Germinal center (tissue), 1 donor: ENCODE measurements at places on chromosomes 11 and 22.

DNA sequence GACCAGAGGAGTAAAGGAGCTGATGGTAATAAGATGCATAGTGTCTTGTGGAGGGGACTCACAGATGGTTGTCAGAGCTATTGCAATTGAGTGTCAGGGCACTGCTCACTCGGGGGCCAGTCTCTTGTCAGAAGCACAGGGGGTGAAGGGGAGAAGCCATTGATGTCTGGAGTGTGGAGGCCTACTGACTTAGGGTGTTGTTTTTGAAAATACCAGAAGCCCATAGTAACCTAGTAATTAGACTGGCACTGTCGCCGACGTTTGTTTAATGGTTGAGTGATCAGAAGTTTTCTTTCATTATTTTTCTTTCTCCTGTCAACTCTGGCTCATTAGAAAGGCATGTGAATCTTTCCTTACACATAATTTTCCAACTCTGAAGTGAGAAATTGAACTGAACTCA lies 151.6 kb upstream of the TENM4 start:
- no peak for DNase-seq

GRCh38 chr22:19291218-19291579 lies 320 bp downstream of the CLTCL1 start:
- peak; percentile 16 for DNase-seq

GRCh38 chr22:33538277-33538885 lies 381.9 kb downstream of the LARGE1 start:
- no peak for DNase-seq

- peak; percentile 22 for DNase-seq
Measured at GRCh38 chr22:38569181-38569971, 607 bp downstream of the DMC1 start.

- no peak for DNase-seq
Measured at GRCh38 chr11:67671211-67671520, 3.3 kb downstream of the ALDH3B2 start.

- no peak for DNase-seq
Measured at GRCh38 chr11:92035488-92035887, 189.1 kb upstream of the FAT3 start.

GRCh38 chr11:37002831-37003230 lies 404.8 kb upstream of the RAG2 start:
- DNase-seq = no peak

- no peak for DNase-seq
Measured at GRCh38 chr11:22163394-22163797, 29.5 kb upstream of the ANO5 start.

- no peak for DNase-seq
Measured at GRCh38 chr11:116329354-116330090, 443.3 kb downstream of the BUD13 start.

DNA sequence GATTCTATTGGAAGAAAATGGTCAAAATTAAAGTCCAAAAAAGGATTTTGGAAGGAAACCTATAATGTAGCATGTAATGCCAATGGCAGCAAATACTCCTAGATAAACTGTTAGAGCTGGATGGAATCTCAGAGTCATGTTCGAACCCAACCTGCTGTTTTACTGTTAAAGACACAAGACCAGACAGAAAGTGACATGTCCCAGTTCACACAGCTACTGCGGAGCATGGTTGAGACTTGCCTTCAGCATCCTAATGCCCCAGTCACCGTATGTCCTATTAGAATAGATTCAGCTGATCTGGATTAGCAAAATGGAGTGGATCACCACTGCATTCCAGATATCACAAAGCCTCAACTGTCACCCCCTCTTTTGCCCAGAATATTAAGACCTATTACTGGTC lies 14.9 kb downstream of the PISD start:
- DNase-seq = no peak

- no peak for DNase-seq
Measured at GRCh38 chr11:16169956-16170847, 186.1 kb downstream of the SOX6 start.

GRCh38 chr22:38413085-38414008 lies 41.7 kb downstream of the KCNJ4 start:
- no peak for DNase-seq

DNA sequence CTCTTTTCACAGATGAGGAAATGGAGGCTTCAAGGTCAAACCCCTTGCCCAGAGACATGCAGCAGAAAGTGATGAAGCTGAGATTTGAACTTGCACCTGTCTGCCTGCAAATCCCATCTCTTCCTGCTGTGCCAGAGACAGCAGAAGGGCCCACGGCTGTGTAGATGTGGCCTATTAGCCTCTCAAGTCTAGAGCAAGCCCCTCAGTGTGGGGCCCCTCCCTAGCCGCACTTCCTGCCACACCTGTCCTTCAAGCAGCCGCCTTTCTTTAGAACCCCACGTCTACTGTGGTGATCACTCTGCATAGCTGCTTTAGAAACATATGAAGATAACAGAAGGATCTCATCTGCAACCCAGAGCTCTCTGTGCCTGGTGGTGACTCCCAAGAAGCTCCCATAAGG lies 41.2 kb upstream of the JAM3 start:
- DNase-seq = no peak

GRCh38 chr22:50139843-50140415 lies 30.6 kb upstream of the PANX2 start:
- DNase-seq = no peak

- peak; percentile 47 for DNase-seq
Measured at GRCh38 chr11:60130496-60130895, 42.0 kb downstream of the MS4A2 start.

DNA sequence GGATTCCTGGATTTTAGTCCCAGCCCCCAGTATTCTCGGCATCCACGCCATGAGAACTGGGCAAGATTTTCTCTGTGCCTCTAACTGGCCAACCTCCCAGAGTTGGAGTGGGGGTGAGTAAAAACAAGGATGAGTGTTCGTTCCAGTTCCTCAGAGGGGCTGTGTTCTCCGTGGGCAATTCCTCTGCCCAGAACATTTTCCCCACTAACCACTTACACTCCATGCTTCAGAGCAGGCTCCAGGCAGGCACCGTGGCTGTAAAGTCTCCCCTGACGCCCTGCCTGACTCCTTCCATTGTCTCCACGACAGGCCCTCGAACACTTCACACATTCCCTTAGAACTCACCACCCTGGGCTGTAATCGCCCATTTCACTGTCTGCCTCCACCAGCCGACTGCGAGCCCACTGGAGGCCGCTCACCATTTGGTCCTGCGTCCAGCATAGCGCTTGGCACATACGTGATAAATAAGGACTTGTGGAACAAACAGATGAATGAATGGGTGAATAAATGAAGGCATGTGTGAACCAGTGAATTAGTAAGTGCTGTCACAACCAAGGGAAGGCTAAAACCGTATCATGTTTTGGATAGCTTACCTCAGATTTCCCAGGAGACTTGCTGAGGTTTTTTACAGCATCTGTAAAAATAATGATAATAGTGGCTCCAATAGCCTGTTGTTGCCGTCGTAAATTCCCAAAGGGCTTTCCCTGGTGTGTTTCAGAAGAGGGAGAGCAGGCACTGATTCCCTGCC lies 6.1 kb downstream of the APLNR start:
- DNase-seq = no peak

GRCh38 chr11:106398502-106399075 lies 321.1 kb downstream of the AASDHPPT start:
- no peak for DNase-seq

GRCh38 chr11:31060880-31061279 lies 308.7 kb downstream of the DCDC1 start:
- no peak for DNase-seq

GRCh38 chr22:50262460-50262911 lies 1.0 kb upstream of the MAPK12 start:
- DNase-seq = no peak
